ENCODE measurements at places on chromosomes 11 and 22.
A peak's percentile ranks its signal among the peaks of the same experiment; 100 is the strongest.

GRCh38 chr11:72825661-72826060 lies 11.4 kb downstream of the ATG16L2 start:
- DNase-seq = no peak

DNA sequence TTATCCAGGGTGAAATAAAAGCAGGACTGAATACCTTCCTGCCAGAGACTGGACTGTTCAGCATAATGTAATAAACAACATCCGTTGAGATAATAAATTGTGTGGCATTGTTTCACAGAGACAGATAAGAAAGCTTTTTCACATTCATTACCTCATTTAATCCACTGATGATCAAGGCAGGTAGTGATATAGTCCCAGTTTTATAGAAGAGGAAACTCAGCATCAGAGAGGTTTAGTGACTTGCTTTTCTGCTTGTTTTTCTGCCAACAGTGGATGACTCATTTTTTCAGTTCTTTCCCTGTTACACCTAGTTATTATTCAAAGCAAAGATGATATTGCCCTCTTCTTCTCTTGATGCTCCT lies 4.0 kb downstream of the MYO18B start:
- no peak for DNase-seq

- no peak for DNase-seq
Measured at GRCh38 chr11:78649361-78650215, 74.9 kb upstream of the NARS2 start.

DNA sequence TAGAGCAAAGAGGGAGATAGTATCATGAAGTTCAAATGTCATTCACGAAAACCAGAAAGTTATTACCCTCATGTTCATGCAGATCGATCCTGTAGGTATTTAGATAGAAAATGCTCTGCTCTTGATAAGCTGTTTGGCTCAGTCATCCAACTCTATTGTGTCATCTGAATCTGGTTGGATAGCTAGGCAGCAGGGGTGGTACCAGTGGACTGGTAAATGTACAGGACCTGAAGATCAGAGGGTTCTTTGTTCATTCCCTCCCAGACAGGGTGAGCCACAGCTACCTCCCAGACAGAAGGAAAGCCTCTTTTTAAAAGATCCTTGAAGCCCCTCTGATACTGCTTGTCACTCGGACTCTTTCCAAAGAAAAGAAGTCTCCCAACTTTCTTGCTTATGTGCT lies 29.8 kb upstream of the DRD2 start:
- no peak for DNase-seq

DNA sequence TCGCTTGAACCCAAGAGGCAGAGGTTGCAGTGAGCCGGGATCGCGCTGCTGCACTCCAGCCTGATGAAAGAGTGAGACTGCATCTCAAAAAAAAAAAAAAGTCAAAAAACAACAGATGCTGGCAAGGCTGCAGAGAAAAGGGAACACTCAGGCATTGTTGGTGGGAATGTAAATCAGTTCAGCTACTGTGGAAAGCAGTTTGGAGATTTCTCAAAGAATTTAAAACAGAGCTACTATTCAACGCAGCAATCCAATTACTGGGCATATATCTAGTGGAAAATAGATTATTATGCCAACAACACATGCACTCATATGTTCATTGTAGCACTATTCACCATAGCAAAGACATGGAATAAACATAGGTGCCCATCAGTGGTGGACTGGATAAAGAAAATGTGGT lies 89.7 kb downstream of the EFCAB6 start:
- DNase-seq = no peak

DNA sequence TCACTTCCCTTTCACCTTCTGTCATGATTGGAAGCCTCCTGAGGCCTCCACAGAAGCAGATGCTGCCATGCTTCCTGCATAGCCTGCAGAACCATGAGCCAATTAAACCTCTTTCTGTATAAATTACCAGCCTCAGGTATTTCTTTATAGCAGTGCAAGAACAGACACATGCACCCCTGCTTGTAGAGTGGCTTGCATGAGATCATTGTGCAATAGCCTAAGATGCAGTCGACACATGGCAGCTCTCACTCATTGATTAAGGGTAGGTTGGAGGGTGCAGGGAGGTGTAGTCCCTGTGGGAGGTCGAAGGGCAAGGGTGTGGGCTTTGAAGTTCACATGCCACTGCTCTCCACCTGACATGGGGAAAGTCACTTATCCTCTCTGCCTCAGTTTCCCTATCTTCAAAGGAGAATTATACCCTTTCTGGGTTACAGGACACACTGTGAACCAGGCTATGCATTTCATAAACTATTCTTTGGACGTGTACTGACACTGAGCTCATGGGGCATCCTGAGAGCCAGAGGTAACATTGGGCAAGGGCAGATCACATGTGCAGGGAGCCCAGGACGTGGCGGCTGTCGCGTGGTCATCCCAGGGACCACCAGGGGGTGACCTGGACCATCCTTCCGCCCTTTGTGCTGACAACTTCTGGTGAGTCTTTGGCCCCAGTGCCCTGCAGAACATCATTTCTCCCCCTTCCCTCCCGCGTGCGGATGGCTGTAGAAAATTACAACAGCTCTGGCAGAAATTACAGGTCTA lies 69.2 kb upstream of the SHANK2 start:
- DNase-seq = no peak

GRCh38 chr11:3086114-3086513 lies 28.9 kb upstream of the CARS1 start:
- no peak for DNase-seq

DNA sequence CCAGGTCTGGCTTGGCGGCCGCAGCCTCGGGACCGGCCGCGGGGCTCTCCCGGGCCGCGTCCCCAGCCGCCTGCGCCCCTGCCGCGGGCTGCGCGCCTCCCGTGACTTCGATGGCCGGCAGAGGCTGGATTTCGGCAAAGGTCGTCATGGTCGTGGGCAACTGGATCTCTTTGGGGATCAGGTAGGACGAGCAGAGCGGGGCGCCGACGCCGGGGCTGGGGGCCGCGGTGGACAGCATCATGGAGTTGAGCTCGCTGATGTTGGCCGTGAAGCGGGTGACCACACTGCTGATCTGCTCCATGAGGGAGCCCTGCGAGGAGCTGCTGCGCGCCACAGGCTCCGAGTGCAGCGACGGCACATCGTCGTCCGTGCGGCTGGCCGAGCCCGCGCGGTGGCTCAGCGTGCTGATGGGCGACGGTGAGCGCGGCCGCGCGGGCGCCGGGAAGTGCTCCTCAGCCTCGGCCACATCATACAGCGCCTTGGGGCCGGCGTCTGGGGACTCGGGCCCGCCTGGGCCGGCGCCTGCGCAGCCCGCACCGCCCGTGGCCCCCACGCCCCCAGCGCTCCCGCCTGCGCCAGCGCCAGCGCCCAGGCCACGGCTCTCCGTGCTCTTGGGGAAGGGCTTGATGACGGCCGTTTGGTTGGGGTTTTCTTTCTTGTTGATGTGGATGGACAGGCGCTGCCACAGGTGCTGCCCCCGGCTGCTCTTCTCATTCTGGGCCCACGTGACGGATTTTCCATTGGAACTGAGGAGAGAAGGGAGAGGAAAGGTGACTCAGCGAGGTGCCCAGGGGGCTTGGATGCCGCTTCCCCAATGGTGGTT lies 171.4 kb upstream of the CTSC start:
- peak; percentile 14 for DNase-seq

- DNase-seq = no peak
Measured at GRCh38 chr11:126361400-126361799, 5.9 kb downstream of the ST3GAL4 start.

- peak; percentile 13 for DNase-seq
Measured at GRCh38 chr22:42655693-42656092, 6.5 kb upstream of the CYB5R3 start.

- DNase-seq = no peak
Measured at GRCh38 chr11:124760806-124761205, 1.3 kb downstream of the ESAM start.

DNA sequence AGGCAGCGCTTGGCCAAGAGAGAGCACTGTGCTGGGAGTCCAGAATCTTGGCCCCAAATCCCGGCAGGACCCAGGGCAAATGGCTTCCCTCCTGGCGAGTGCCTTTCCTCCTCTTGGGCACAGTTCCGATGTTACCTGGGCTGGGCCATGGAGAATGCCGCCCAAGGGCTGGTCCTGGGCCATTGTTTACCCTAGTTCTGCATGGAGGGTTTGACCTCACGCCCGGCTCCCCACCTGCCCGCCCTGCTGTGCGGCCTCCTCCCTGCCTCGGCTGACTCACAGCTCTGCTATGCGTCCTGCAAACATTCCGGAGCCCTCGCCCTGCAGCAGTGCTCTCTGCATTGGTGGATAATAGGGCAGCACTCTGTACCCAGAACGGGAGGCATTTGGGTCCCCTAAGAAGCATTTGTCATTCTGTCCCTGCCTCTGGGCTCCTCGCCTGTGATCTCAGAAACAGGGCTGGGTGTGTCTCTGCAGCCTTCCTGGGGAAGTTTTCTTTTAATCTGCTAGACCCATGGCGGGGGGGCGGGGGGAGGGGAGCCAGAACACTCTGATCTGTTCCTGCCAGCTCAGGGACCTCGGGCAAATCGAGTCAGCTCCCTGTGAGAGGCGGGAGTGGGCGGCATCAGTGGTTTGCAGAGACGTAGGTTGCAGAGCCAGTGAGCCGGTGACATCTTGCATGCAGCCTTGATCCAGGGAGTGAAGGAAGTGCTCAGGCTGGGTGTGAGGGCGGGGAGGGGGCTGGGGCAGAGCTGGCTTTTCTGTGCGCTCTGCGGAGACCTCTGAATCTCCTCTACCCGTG lies 32.9 kb upstream of the SMIM38 start:
- DNase-seq = no peak

- DNase-seq = no peak
Measured at GRCh38 chr11:8776209-8776608, 93.6 kb downstream of the RPL27A start.

DNA sequence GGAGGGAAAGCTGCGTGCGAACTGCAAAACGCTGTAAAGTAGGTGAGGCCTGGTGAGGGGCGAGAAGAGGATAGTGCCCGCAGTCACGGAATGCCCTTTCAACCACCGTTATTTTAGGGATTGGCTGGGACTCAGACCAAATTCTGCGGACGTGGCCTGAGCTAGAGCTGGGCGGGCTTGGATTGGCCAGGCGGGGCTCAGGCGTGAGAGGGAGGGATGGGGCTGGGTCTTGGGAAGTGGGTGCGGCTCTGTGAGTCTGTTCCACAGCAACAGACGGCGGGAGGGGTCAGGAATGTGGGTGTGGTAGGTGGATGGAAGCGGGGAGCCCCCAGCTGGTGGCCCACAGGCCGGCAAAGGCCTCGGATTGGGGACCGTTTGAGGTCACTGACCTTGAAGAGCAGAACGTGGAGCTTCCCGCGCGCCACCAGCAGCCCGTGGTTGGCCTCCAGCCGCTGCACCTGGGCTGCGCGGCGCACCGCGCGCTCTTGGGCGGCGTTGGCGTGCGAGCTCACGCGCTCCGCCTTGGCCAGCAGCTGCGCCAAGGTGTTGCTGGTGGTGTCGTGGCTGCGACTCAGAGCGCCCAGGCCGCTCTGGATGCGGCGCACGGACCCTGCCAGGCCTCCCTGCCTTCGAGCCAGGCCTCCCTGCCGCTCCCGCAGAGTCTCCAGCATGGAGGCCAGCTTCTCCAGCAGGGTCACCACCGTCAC lies 444 bp downstream of the CAVIN3 start:
- DNase-seq = no peak

DNA sequence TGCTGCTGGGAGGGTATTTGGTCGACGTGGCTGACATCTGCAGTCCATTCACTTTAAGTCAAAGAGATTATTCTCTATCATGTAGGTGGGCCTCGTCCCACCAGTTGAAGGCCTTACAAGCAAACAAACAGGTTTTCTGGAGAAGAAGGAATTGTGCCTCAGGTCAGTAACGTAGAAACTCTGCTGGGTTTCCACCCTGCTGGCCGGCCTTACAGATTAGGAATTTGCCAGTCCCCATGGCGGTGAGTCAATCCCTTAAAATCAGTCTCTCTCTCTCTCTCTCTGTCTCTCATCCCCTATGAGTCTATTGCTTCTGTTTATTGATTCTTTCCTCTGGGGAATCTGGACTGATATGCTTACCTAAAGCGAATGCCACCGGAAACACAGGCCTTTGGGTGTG lies 75.4 kb upstream of the FGF3 start:
- no peak for DNase-seq

DNA sequence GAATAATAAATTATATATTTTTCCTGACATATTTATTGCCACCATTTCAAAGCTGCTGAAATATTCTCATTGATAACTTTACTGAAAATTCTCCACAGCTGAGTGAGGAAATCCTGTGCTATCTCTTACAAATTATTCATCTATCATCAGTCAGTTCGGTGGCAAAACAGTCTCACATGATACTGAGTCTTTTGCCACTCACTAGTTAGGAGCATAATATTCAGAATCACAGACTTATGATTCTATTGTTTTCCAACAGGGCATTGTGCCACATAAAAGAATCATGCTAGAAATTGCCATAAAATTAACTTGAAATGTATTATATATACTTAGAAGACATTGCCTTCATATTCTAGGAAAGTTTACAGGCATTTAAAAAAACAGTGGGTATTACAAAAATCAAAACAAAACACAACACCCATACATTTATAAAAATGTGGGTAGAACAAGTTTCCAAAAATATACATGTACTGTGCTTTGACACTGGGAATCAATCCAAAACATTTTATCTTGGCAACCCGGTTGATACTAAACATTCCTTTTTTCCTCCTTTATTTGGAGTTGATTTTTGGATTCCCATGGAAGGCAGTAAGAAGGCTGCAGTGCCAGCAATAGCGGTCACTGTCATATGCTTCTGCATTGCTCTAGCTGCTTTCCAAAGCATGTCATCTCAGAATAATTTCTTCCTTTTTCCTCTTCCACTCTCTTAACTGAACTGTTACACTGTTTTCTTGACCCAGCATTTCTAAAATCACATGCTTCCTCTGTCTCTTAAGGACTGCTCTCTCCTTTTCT lies 42.5 kb downstream of the ATG16L2 start:
- DNase-seq = no peak

DNA sequence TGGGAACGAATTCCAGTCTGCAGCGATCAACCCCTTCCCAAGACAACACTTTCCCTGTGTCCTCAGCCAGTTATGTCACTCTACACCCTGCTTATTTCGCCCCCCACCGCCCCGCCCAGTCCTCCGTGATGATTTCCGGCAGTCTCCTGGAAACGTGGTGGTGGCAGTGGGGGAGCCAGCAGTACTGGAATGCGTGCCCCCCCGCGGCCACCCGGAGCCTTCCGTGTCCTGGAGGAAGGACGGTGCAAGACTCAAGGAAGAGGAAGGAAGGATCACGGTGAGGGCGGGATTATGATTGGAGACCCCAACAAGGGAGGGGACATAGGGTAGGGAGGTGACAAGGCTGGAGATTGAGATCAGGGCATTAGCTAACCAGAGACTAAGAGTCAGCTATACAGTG lies 4.1 kb downstream of the ROBO3 start:
- no peak for DNase-seq

DNA sequence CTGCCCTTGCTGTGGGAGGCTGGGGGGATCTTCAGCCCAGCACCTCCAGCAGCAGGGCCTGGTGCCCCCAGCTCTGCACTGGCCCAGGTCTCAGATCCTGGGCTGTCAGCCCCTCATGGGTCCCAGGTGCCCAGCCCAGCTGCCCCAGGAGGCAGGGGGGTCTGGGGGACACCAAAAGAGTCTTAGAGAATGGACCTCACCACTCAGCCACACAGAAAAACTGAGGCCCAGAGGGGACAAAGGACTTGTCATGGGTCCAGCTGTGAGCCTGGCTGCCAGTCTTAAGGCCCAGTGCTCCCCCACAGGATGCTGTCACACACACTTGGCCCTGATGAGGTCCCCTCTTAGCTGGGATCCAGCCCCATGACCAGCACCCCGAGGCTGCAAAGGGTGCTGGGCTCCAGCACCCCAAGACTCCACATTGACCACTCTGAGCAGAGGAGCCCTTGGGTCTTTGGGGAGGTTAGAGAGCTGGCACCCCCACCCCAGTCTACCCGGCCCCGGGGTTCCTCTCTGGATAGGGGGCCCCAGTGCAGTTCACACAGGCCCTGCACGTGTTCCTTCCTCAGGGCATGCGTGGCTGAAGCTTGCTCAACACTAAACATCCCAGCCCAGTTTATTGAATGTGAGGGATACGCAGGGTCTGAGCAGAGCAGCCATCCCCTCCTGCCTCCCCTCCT lies 54.4 kb downstream of the IGLL5 start:
- DNase-seq = no peak
